Esophagus muscularis mucosa (tissue), 4 donors: ENCODE measurements at places on chromosomes 2 and 18. TPM values are rescaled to one million over a fixed set of nuclear protein-coding genes. Genes with fewer than 3 reads are reported as not detected.

DNA sequence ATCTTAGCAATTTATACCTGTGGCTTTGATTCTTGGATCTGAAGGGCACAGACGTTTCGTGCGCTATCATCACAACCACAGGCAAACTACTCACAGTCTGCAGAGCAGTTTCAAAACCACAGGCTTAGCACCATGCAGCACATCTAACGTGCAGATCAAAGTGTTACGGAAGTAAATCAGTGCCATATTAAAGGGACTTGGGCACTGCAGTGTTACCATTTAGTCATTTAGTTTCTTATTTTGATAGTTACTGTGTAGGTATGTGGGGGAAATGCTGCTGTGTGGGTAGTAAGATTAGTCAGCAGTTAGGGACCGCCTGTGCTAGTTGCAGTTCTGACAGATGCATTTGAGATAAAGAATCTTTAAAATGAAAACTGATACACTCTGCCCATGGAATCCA is 384.0 kb downstream of the NBAS start:
- no peak overlapping the region for H3K4me3 ChIP-seq
- DNase-seq: no peak
- H3K27me3 ChIP-seq: no peaks in the 10 kb centered on the region
- H3K27ac ChIP-seq: no peak overlapping the region

GRCh38 chr2:44033947-44034346 is 38.2 kb upstream of the LRPPRC start:
- no peaks in the 10 kb centered on the region for H3K36me3 ChIP-seq
- DNase-seq: no peak
- H3K27me3 ChIP-seq: peaks cover 6% of the 10 kb centered on the region
- no peak overlapping the region for H3K4me3 ChIP-seq

IL1B gene
- total RNA-seq: not detected

CSRNP3 gene
- 4.4 TPM for total RNA-seq
